ENCODE measurements at places on chromosomes 6 and 20. TPM values are rescaled to one million over a fixed set of nuclear protein-coding genes. Genes with fewer than 3 reads are reported as not detected.

GRCh38 chr20:33490023-33490933 is at the start of gene CBFA2T2:
CBFA2T2 (plus strand) TSS chr20:33490096; CDS start chr20:33490268, 172 bp downstream.
- peak; percentile 50 for DNase-seq

- DNase-seq, result peak; percentile 50
Observed at GRCh38 chr6:81166770-81167169, 585.7 kb downstream of the TENT5A start.

GRCh38 chr6:157452096-157452495 is 71.1 kb downstream of the ZDHHC14 start:
- DNase-seq, result no peak

DNA sequence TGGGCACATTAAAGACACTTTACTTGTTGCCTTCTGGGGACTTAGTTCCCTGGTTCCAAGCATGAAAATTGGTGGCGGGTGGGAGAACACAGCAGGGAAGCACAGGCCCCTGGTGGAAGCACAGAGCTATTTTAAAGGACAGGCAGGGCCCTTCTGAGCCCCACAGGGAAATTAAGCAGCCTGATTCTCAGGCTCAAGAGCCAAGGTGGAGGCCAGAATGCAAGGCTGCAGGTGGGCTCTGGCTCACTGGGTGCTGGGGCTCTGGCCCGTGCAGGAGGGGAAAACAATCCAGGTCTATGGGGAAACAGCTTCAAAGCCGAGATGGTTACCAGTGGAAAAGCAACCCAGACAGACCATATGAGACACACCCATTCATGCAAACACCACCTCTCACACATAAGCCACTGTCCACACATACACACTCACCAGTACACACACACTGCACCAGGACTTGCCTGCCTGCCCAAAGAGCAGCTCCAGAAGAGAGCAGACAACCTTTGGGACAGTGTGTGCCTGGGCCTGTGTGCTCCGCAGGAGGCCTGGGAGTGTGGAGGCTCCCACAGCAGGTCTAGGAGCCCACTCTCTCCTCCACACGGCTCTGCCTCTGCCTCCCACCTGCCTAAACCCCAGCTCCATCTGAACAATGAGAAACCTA is 30.6 kb downstream of the TFEB start:
- DNase-seq, result no peak

DNA sequence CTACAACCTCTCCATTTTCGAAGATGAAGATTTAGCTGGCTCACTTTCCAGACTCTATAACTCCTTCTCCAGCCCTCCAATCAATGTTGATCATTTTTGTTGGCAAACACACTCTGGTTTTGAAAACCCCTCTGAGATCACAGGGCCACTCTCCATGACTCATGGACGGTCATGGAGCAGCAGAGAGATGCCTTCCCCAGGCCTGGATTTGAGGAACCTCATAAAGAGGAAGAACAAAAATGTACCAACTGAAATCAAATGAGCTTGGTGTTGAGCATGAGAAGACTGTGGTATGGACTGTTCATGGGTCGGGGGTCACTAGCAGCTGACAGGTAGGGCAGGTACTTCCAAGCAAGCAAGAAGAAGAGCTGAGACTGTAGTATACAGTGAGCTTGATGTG is 112.8 kb upstream of the INSM1 start:
- no peak for DNase-seq

The PPP1R3G gene
- total RNA-seq, result 0.29 TPM
